ENCODE measurements at places on chromosomes 2 and 18.

DNA sequence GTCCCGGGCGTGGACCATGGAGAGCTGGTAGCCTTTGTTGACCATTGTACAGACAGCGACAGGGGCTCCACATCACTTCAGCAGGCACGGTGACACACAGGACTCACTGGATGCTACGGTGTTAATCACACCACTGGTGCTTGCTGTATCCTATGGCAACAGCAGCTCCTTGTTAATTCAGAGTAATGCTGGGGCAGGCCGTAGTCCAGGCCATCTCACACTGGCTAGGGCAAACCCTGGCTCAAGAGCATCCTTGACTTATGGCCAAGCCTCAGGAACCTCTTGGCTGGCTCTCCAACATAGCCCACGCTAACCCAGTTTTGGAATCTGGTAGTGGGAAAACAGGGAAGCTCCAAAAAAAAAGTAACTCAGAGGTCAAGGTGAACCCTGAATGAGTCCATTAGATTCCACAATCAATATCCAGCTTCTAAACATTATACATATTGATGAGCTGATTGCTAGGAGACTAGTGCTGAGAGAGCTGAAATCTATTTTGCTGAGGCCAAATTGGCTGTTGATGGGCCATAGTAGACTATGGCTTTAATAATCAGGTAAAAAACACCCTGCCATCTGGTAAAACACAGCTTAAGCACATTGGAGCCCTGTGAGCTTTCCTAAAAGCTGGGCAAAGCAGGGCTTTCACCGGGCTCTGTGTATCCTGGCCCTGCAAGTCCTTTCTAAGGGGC is 253.6 kb downstream of the PRKCE start:
- no peak for DNase-seq

DNA sequence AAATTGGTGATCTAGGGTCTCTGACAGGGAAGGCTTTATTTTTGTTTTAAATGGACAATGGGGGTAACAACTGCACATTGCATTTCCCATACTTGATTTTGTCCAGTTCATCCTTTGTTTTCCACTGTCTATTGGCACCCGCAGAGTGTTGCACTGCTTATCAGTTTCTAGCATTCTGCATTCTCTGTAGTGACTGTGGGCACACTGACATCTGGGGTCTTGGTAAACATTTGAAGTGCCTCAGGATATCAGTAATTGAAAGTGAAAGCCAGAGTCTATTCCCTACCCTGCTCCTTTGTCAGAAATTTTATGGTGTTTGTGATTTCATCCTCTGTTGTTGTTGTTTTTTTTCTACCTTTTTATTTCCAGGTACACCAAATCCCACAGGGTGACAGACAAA is 132.1 kb upstream of the EPC2 start:
- no peak for DNase-seq

DNA sequence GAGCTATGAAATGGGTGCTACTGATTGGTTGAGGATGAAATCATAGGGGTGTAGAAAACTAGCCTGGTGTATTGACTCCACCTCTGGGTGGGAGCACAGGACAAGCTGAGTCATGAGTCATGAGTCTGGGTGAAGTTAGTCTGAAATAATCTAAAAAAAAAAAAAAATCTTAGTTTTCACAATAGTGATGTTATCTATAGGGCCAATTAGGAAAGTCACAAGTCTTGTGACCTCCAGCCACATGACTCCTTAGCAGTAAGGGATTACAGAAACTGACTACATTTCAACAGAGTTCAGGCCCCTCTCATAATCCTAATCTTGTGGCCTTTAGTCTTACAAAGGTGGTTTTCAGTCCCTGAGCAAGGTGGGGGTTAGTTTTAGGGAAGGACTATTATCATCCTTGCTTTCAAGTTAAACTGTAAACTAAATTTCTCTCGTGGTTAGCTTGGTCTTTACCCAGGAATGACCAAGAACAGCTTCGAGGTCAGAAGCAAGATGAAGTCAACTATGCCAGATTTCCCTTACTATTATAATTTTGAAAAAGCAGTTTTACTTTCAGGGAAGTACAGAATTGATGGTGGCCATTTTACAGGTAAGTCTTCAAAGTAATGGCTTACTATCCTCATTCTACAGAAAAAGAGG is 338.0 kb upstream of the GYPC start:
- DNase-seq = no peak

- DNase-seq = no peak
These were observed 52.0 kb downstream of the EIPR1 start for GRCh38 chr2:3325458-3326181.

DNA sequence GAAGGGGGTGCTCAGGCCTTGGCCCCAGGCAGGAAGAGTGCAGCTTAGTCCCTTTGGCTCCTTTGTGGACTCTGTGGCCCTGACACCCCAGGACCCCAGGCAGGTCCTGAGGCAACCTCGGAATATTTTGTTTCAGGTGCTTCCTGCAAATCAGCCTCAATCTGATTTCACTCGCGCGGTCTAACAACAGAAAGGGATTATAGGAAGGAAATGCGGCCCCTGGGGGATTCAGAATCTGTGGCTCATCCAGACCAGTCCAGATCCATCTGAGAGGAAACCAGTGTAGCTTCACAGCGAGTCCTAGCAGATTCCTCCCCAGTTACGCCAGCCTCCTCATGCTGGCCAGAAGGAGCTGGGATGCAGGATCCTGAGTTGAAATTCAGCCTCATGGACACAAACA is 59.5 kb upstream of the YWHAQ start:
- DNase-seq = no peak

- no peak for DNase-seq
These were observed 154.7 kb downstream of the TSN start for GRCh38 chr2:121910139-121910538.

- DNase-seq = no peak
These were observed 308.2 kb downstream of the FBXO15 start for GRCh38 chr18:73839441-73839840.

Measured in GM12864 (cell line).